ENCODE measurements at places on chromosomes 6 and 20. TPM values are rescaled to one million over a fixed set of nuclear protein-coding genes. Genes with fewer than 3 reads are reported as not detected.

The KHDC3L gene
- not detected for total RNA-seq

The DNAH8 gene
- not detected for total RNA-seq

The TINAG gene
- not detected for total RNA-seq

The SLC32A1 gene
- total RNA-seq, result not detected

The PBOV1 gene
- not detected for total RNA-seq

The SAMD10 gene
- total RNA-seq, result 3.2 TPM

The PCK1 gene
- total RNA-seq, result not detected

The PRDM13 gene
- not detected for total RNA-seq

The C4B gene
- total RNA-seq, result 0.44 TPM

The C6orf58 gene
- not detected for total RNA-seq

The ABHD16B gene
- total RNA-seq, result not detected

The SCRT2 gene
- total RNA-seq, result not detected

The ECT2L gene
- total RNA-seq, result not detected

The NOTCH4 gene
- 9.1 TPM for total RNA-seq

The ZNF322 gene
- 14.3 TPM for total RNA-seq

The PIGU gene
- 5.0 TPM for total RNA-seq

The FAM83D gene
- total RNA-seq, result 24.2 TPM

The BANF2 gene
- total RNA-seq, result not detected

The GMNN gene
- total RNA-seq, result 7.9 TPM

The SPATA25 gene
- total RNA-seq, result 0.44 TPM

The ANKRD66 gene
- total RNA-seq, result not detected

The SOBP gene
- total RNA-seq, result 0.20 TPM

The CRISP2 gene
- not detected for total RNA-seq

The ACOT13 gene
- total RNA-seq, result 3.2 TPM

The SLC35F1 gene
- total RNA-seq, result not detected

The BTN1A1 gene
- total RNA-seq, result not detected

The CCN2 gene
- 265 TPM for total RNA-seq

The CPXM1 gene
- total RNA-seq, result 0.22 TPM

The NTSR1 gene
- under 0.01 TPM for total RNA-seq

The TAGAP gene
- total RNA-seq, result not detected

The OR12D3 gene
- total RNA-seq, result not detected
